Aorta (tissue), 5 donors: ENCODE measurements at places on chromosomes 6 and 20. TPM values are rescaled to one million over a fixed set of nuclear protein-coding genes. Genes with fewer than 3 reads are reported as not detected.

DNA sequence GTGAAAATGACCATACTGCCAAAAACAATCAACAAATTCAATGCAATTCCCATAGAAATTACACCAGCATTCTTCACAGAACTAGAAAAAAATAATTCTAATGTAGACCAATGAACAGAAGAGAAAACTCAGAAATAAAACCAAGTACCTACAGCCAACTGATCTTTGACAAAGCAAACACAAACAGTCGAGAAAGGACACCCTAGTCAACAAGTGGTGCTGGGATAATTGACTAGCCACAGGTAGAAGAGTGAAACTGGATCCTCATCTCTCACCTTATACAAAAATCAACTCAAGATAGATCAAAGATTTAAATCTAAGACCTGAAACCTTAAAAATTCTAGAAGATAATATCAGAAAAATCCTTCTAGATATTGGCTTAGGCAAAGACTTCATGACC, 44.5 kb upstream of the ZNF133 start:
- no peak for DNase-seq
- no peaks in the 10 kb centered on the region for H3K36me3 ChIP-seq
- H3K27ac ChIP-seq = no peak overlapping the region
- H3K27me3 ChIP-seq = no peaks in the 10 kb centered on the region
- no peaks in the 10 kb centered on the region for H3K4me1 ChIP-seq

DNA sequence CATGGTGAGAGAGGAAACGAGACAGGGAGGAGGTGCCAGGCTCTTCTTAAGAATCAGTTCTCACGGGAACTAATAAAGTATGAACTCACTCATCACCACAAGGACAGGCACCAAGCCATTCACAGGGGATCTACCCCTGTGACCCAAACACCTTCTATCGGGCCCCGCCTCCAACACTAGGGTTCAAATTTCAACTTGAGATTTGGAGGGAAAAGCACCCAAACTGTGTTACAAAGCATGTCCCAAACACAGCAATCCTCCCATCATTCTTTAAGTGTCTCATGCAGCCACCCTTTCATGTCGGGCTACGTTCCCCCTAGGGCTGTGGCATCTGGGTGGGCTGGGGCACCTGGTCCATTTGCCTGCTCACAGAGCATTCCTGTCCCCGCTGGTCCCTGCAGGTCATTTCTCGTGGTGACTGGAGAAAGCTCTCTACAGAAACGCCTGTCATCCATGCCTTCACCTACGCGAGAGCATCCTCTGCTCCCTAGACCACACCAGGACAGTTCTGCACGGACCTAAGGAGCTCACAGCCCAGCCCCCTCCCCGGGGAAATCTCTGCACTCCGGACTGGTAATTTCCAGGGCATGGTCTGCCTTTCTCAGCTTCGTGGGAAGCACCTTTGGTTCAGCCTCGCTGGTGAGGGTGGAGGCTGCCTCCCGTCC, 79.6 kb downstream of the TTLL2 start:
- H3K4me1 ChIP-seq = no peaks in the 10 kb centered on the region
- no peaks in the 10 kb centered on the region for H3K27me3 ChIP-seq
- no peaks in the 10 kb centered on the region for H3K36me3 ChIP-seq
- no peak for DNase-seq

GRCh38 chr6:3946778-3947177, 97.6 kb downstream of the FAM50B start:
- no peaks in the 10 kb centered on the region for H3K27me3 ChIP-seq
- no peaks in the 10 kb centered on the region for H3K36me3 ChIP-seq
- H3K4me1 ChIP-seq = no peaks in the 10 kb centered on the region
- no peak overlapping the region for H3K4me3 ChIP-seq
- DNase-seq = no peak

DNA sequence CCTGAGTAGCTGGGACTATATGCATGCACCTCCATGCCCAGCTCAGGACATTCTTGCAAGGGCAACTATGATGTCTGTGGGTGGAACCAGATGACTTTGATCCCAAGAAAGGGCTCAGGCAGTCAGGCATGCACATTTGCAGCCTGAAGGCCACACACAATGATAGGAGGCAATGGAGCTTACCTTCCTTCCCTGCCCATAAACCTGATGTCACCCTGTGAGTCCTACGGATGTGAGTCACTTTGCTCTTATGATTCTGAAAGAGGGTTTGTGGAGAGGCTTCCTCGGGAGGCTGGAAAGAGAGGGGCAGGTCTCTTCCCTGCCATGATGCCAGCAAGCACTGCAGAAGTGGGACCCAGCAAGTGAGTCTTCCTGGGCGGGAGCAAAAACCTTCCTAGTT, 202.4 kb downstream of the LY86 start:
- no peaks in the 10 kb centered on the region for H3K36me3 ChIP-seq
- no peak overlapping the region for H3K27ac ChIP-seq
- H3K4me1 ChIP-seq = no peaks in the 10 kb centered on the region
- H3K4me3 ChIP-seq = no peak overlapping the region
- DNase-seq = no peak
- no peaks in the 10 kb centered on the region for H3K27me3 ChIP-seq

The CLIC5 gene
- 9.2 TPM for total RNA-seq

The HCRTR2 gene
- not detected for total RNA-seq

GRCh38 chr6:139446138-139446715, 71.8 kb upstream of the CITED2 start:
- H3K27ac ChIP-seq = no peak overlapping the region
- no peaks in the 10 kb centered on the region for H3K4me1 ChIP-seq
- no peaks in the 10 kb centered on the region for H3K27me3 ChIP-seq
- no peaks in the 10 kb centered on the region for H3K36me3 ChIP-seq
- no peak overlapping the region for H3K4me3 ChIP-seq
- no peak for DNase-seq

The ARMC12 gene
- total RNA-seq = 1.4 TPM

The MDFI gene
- 9.3 TPM for total RNA-seq

DNA sequence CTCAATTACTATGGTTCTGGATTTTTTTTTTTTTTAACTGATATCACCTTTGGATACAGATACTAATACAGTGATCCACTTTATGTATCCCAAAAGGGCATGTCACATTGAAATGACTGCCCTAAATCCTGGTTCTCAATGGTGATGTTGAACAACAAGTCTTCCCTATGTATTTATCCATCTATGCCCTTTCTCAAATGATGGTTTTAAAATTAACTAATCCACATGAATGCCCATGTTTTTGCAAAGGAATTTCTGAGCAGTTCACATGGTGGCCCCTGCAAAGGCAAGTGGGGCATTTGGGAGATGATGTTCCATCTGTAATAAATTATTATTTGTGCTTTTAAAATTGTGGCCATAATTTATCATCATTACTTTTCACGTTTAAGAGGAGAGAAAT, 2.7 kb downstream of the ADGRB3 start:
- H3K27ac ChIP-seq = no peak overlapping the region
- peaks cover 3% of the 10 kb centered on the region for H3K4me1 ChIP-seq
- H3K36me3 ChIP-seq = no peaks in the 10 kb centered on the region
- H3K27me3 ChIP-seq = no peaks in the 10 kb centered on the region
- no peak for DNase-seq

GRCh38 chr20:24910461-24910860, 38.6 kb upstream of the CST7 start:
- no peak for DNase-seq
- H3K27me3 ChIP-seq = no peaks in the 10 kb centered on the region
- no peaks in the 10 kb centered on the region for H3K36me3 ChIP-seq

DNA sequence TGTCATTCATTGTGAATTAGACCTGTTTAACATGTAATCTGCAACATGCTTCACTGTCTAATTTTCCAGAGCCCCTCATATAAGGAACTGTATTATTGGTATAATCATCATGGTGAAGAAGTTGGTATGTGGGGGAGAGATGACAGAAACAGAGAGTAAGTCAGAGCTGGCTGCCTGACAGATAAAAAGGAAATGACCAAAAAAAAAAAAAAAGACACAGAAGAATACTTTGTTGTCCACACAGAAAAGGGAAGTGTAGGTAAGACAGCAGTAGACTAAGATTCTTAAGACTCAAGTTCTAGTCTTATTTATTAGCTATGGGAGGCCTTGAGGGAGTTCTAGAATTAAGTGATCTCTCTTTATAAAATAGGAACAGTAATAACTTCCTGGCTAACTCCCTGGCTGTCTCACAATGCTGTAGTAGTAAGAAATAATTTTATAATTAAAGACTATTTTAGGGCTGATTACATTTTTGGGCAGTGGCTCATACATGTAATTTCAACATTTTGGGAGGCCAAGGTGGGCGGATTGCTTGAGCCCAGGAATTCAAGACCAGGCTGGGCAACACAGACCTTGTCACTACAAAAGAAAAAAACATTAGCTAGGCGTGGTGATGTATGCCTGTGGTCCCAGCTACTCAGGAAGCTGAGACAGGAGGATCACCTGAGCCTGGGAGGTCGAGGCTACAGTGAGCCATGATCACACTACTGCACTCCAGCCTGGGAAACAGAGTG, 102.5 kb downstream of the PRL start:
- no peak overlapping the region for H3K4me3 ChIP-seq
- H3K36me3 ChIP-seq = no peaks in the 10 kb centered on the region
- no peak for DNase-seq
- H3K27me3 ChIP-seq = no peaks in the 10 kb centered on the region
- H3K27ac ChIP-seq = no peak overlapping the region

The RAET1L gene
- total RNA-seq = not detected

- no peak for DNase-seq
- H3K27me3 ChIP-seq = no peaks in the 10 kb centered on the region
- no peak overlapping the region for H3K27ac ChIP-seq
- H3K4me3 ChIP-seq = no peak overlapping the region
Observed at GRCh38 chr6:164010441-164011103, 596.1 kb downstream of the QKI start.

- no peak for DNase-seq
- no peaks in the 10 kb centered on the region for H3K4me1 ChIP-seq
- no peak overlapping the region for H3K4me3 ChIP-seq
- no peak overlapping the region for H3K27ac ChIP-seq
- peaks cover 3% of the 10 kb centered on the region for H3K36me3 ChIP-seq
Observed at GRCh38 chr6:56625356-56625755, 17.3 kb downstream of the DST start.

The BPIFA3 gene
- total RNA-seq = not detected

The MYLK2 gene
- total RNA-seq = 0.30 TPM

The CCN6 gene
- not detected for total RNA-seq

- no peaks in the 10 kb centered on the region for H3K4me1 ChIP-seq
- H3K27me3 ChIP-seq = no peaks in the 10 kb centered on the region
- no peak for DNase-seq
- no peaks in the 10 kb centered on the region for H3K36me3 ChIP-seq
- no peak overlapping the region for H3K27ac ChIP-seq
Observed at GRCh38 chr6:153013438-153013837, 10.9 kb upstream of the MTRF1L start.

The PRL gene
- not detected for total RNA-seq

DNA sequence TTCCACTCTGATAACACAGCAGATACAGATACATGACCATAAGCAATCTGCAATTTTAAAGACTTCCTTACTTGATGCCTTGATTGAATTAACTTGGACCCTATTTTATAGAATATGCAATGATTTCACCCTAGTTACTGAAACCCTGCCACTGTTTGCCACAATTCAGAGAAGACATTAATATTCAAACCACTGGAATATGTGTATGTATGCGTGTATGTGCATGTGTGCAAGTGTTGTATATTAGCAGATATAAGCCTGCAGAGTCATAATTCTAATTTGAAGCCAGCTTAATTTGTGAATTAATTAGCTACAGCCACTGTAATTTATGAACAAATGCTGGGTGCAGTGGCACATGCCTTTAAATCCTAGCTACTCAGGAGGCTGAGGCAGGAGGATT, 9.3 kb downstream of the VNN2 start:
- DNase-seq = no peak
- no peaks in the 10 kb centered on the region for H3K4me1 ChIP-seq
- no peaks in the 10 kb centered on the region for H3K36me3 ChIP-seq
- no peak overlapping the region for H3K27ac ChIP-seq
- H3K4me3 ChIP-seq = no peak overlapping the region

DNA sequence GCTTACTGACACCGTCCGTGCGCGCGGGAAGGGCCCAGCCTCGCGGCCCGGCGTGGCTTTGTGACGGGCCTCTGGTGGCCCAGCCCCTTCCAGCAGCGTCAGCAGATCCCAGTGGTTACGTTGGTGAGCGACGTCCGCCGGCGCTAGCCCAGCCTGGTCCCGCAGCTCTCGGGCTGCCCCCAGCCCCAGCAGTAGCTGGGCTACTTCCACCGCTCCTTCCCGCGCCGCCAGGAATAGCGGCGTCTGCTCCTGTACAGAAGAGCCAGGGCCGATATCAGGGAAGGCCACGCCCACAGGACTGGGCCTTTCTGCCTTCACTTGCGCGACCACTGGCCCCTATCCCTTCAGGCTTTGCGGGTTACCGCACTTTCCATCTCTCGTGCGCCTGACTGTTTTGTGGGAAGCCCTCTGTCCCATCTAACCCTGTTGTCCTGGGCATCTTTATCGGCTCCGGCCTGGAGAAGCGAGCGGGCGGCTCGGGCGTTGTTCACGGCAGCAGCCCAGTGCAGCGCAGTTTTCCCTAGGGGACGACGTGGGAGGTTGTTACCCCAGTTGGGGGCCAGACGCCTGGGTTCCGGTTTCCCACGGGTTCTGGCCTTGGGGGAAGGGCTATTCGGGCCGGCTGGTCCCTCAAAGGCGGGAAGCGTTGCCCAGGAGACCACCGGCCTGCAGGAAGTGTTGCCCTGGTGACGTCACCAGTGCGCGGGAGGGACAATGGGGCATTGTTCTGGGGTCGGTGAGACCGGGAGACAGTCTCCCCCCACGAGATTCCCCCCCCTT, 3.6 kb upstream of the GPSM3 start:
- no peaks in the 10 kb centered on the region for H3K36me3 ChIP-seq
- no peaks in the 10 kb centered on the region for H3K4me1 ChIP-seq
- no peaks in the 10 kb centered on the region for H3K27me3 ChIP-seq
- peak overlapping the region; percentile 63 for H3K4me3 ChIP-seq

DNA sequence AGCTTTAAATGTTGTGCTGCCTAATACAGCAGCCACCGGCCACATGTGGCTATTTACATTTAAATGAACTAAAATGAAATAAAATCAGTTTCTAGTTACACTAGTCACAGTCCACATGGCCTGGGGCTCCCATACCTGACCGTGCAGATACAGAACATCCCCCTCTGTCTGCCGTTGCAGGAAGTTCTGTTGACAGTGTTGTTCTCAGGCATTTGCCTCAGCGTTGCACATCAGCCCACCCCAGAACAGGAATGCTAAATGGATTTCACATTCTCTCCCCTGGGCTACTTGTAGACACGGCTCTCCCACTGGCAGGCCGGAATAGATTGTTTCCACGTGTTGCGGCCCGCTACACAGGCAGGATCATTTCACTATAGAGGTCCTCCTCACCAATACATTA, 26.3 kb downstream of the JAG1 start:
- H3K4me1 ChIP-seq = peaks cover 2% of the 10 kb centered on the region
- H3K27ac ChIP-seq = peak overlapping the region; percentile 92
- H3K36me3 ChIP-seq = peaks cover 13% of the 10 kb centered on the region
- no peak overlapping the region for H3K4me3 ChIP-seq
- H3K27me3 ChIP-seq = no peaks in the 10 kb centered on the region

GRCh38 chr6:168678077-168678476, 237.1 kb downstream of the SMOC2 start:
- no peak overlapping the region for H3K4me3 ChIP-seq
- no peaks in the 10 kb centered on the region for H3K4me1 ChIP-seq
- no peaks in the 10 kb centered on the region for H3K36me3 ChIP-seq
